ENCODE measurements at places on chromosomes 6 and 20.

DNA sequence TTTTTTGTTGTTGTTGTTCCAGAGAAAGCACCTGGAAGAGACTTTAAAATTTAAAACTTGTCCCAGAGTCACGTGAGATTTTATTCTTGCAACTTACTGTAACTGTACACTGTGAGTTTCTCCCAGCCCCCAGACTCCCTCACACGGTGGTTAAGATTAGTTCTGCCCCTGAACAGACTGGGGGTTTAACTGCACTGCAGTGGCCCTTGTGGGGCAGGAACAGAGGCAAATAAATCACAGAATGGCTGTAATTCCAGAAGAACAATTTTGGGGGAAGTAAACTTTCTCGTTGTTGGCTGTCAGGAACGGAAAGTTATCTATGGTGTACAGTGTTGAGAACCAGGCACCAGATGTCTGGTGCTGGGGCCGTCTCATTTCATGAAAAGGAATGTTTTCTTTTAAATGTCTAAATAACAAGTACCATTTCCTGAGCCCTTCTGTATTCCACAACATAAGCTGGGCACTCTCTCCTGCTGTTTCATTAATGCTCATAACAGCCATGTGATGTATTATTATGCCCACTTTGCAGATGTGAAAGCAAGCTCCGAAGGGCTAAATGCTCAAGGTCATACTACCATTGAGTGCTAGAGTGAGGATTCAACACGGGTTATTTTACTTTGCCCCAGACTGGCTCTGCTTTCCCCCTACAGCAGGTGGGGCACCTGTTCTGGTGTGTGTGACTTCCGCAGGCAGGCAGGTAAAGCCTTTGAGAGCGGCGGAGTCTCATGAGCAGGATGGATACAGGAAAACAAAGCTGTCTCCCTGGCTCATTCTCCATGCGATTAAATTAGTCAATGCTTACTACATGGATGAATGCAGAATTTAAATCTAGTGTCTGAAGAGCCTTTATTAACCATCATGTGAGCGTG is 30.5 kb downstream of the CNKSR3 start:
- DNase-seq: peak; percentile 62

DNA sequence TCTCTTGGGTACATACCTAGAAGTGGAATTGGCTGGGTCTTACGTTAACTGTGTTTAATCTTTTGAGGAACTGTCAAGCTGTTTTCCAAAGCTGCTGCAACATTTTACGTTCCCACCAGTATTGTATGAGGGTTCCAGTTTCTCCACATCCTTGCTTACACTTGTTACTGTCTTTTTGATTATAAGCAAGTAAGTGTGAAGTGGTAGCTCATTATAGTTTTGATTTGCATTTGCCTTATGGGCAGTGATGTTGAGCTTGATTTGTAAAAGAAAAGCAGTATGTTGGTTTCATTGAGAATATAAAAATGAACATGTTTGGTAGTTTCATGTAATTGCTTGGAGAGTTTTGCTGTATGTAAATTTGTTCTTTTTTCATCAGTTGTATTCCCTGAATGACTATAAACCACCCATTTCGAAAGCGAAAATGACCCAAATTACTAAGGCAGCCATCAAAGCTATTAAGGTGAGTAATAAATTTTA is 40.4 kb downstream of the SCAF8 start:
- DNase-seq: no peak

- DNase-seq: no peak
Measured at GRCh38 chr20:18405826-18406225, 61.0 kb downstream of the DZANK1 start.

DNA sequence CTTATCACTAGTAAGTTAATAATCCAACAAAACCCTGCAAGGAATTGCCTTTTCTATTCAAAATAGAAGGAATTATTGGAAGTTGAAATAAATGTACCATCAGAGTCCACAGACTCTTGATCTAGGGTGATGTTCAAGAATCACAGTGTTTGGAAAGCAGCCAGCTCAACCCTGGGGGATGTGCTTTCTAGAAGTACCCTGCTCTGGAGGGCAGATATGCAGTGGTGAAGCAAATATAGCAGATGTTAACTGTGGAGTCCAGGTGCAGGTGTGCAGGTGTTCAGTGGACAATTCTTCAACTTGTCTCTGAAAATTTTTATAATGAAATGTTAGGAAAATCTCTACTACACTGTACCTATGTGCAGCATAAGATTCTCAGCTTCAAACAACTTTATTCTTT is 9.1 kb upstream of the INSM1 start:
- no peak for DNase-seq

GRCh38 chr6:44869321-44869897 is 458.7 kb upstream of the RUNX2 start:
- no peak for DNase-seq

All from fibroblast of skin of scalp (primary cell).